ENCODE measurements at places on chromosomes 12 and 14.

DNA sequence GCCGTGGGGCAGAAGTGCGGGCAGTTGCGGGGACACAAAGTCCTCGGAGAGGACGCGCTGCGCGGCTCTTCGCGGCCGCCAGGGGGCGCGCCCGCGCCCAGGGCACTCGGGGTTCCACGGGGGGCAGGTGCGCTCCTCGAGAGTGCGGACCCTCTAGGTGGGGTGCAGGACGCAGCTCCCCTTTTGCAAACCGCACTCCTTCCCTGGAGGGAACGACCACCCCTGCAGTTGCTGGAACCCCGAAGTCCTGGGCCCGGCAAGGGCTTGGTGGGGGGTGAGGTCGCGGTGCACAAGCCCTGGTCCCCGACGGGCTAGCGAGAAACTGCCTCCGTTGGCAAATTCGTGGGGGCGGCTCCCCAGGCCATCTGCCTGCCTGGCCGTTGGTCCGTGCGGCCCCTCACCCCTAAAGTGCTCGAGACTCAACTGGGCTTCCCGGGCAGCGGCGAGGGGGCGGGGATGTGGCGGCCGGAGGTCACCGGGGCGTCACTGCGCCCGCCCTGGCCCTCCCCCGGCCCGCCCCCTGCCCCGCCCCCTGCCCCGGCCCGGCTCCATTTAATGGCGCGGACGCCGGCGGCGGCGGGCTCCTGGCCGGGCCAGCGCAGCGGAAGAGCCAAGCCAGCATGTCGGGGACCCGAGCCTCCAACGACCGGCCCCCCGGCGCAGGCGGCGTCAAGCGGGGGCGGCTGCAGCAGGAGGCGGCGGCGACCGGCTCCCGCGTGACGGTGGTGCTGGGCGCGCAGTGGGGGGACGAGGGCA, at the start of gene ADSS1:
Gene ADSS1 (plus strand): TSS at position 579 of the 756 bp plus-strand sequence. CDS start 42 bp downstream, at position 621.
- DNase-seq = peak; percentile 59

- peak; percentile 7 for DNase-seq
Observed at GRCh38 chr14:63276492-63277342, 42.0 kb downstream of the GPHB5 start.

DNA sequence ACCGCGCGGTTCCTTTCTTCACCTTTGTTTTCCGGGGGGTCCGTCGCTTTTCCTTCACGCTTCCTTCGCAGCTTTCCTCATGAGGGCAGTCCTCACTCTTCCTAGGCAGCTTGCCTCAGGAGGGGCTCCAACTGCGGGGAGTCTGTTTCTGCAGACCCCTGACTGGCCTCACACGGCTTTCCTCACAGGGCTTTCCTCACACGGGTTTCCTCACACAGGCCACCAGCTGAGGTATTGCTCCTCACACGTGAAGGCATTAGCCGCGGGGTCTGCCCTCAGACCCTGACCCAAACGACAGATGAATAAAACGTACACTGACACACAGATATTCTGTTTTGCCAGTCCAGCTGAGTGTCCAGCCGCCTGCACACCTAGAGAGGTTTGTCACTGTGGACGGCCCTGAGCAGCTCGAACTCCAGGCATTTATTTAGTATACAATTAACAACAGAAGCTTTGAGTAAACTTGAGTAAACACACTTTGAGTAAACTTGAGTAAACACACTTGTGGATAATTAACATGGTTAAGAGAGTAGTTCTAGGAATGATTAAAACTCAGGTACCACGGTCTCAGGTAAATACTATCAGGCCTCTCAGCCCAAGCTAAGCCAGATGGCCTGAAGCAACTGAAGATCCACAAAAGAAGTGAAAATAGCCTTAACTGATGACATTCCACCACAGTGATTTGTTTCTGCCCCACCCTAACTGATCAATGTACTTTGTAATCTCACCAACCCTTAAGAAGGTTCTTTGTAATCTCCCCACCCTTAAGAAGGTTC, 16.1 kb upstream of the LYZ start:
- no peak for DNase-seq

DNA sequence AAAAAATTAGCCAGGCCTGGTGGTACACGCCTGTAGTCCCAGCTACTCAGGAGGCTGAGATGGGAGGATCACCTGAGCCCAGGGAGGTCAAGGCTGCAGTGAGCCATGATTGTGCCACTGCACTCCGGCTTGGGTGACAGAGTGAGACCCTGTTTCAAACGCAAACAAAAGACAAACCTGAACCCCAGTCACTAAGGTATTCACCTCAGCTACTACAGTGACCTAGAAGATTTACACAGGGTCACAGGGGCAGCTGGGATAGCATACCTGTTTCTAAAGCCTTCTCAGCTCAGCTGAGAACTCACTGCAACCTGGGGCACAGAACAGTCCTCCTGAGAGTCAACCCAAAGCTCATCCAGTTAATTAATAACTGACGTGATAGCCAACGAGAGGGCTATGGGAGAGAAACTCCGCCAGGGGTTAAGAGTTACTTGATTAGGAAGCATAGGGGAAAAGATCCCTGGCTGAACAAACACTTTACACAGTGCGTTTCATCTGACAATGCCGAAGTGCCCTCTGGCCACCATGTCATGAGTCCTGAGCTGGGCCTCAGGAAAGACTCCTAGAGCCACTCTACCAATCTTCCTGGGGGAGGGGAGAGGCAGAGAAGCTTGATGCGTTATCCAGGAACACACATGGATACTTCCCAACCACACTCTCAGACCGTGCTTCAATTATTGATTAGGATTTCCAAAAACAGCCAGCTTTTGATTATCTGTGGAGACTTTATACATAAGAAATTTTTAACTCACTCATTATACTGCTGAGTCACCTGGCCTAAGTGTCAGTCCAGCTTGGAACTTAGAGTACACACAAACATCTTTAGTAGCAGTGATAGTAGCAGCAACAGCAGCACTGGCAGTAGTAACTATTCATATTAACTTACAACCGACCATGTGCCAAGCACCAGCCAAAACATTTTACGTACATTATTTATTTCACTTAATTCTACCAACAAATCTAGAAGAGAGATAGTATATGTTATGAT, 48.2 kb downstream of the FOXN3 start:
- no peak for DNase-seq

DNA sequence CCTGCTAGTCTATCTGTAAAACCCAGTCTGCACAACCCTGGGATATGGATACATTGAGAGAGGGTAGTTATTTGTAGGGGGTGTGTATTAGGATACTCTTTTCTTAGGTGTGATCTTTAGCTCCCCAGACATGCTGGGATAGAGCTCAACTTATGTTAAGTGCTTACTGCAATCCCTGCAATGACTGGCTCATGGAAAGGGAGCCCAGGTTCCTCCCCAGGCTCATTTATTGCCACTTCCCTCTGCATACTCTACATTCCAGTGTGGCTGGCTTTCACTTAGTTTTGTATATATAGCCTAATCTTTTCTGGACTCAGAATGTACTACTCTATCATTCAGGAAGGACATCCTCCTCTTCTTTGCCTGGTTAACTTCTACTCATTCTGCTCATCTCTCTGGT, 172.0 kb downstream of the SYT10 start:
- no peak for DNase-seq

DNA sequence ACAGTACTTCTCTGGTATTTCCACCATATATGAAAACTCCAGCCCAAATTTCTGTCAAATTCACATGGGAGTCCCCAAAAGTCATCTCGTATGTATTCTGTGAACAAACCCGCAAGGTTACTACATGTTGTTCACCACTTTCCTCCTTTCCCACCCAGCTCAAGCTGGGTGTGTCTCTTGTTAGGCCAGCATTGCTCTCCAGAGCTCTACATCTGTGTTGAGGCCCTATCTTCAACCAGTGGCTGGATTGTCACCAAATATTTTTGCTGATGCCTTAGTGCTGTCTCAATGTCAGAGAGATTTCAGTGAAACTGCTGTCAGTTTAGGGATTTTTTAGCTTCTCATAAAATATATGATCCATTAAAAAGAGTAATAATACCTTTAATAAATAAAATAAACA, 230.9 kb downstream of the BTG1 start:
- no peak for DNase-seq

- DNase-seq = no peak
Observed at GRCh38 chr14:67357186-67357968, 2.2 kb downstream of the ATP6V1D start.

DNA sequence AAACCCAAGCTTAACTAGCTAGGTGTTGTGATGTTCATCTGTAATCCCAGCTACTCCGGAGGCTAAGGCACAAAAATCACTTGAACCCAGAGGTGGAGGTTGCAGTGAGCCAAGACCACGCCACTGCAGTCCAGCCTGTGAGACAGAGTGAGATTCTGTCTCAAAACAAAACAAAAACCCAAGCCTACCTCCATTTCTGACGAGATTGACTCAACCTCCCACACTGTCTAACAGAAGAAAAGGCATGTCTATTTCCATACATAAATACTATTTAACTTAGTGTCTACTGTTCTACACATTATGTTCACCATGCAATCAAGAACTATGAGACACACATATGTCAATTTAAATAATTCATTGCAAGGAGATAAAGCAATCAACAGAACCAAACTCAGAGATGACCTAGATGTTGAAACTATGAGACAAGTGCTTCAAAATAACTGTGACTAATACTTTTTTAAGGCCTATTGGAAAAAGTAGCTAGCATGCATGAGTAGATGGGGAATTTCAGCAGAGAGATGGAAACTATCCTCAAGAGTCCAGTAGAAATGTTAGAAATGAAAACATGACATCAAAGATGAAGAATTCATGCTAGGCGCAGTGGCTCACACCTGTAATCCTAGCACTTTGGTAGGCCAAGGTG, 75.9 kb upstream of the DHRS4 start:
- peak; percentile 16 for DNase-seq

DNA sequence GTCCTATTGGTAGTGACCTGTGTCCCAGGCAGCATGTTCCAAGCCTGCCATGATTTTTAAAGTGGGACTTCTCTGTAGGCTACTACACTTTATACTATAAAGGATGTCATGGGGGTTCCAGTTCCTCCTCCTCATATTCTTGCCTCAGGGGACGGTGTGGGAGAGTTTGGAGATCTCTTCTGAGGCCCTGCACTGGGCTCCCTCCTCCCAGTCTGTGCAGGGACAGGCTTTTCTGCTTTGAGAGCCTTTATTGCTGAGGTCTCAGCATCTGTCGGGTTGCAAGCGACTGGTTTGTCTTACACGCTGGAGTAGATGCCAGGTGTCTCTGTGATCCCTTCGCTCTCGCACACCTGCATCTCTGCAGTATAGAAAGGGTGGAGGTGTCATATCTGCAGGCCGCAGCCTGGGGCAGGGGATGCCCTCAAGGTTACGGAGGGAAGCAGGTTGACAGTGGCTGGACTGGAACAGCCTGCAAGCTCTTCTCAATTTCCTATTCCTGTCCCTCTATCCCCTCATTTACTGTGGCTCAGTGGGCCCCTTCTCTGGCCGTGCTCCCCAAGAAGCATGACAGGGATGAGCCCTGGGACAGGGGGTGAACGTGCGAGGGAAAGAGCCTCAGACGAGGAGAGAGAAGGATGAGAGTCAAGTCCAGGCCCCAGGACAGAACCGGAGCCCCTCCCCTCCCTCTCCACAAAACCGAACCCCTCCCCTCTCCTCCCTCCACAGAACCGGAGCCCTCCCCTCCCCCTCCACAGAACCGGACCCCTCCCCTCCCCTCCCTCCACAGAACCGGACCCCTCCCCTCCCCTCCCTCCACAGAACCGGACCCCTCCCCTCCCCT, 51.3 kb downstream of the SLC6A12 start:
- DNase-seq = no peak

DNA sequence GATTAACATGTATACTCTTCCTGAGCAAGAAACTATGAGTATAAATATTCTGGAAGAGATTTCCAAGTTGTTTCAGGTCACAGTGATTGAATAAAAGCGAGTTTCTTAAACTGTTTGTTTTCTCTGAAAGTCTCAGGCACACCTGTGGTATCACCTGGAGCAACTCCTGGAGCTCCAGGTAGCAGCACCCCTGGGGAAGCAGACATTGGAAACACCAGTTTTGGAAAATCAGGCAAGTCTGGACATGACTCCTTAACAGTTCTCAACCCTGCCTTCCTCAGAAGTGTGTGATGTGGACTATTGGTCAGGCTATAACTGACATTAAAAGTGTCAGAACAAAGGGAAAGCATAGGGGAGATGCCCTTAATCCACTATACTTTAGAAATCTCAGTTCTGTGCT, 217.6 kb upstream of the CNTN1 start:
- no peak for DNase-seq

DNA sequence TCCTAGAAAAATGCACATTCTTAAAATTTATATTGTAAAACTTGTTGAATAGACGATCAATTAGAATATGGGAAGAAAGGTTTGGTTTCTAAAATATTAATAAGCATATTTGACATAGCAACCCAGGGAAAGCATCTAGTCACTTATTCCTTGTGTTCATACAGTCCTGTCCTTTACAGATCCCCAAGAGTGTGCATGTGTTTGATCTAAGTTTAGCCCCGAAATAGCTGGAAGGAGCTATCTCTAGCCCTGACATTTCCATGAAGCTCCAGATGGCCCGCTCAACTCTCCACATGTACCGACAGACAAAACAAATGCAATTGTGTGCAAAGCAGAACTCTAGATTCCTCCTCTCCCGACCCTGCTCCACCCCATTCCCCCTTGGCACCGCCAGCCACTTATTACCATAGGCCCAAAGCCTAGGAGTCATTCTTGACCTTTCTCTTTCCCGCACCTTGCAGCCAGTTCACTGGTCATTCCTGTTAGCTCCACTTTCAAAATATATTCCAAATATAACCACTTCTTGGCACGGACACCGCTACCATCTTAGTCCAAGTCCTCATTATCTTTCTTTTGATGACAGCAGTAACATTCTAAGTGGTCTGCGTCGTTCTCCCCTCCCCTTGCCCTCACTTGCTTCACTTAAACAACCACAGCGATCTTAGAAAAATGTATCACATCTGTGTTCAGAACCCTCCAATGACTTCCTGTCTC, 45.4 kb upstream of the GZMB start:
- DNase-seq = peak; percentile 25

Measured in activated CD8-positive, alpha-beta T cell treated with anti-CD3 and anti-CD28 coated beads for 36 hours (primary cell).